ENCODE measurements at places on chromosomes 1 and 21.

GRCh38 chr1:10904396-10905358 is 107.8 kb upstream of the TARDBP start:
- H3K27me3 ChIP-seq = no peaks in the 10 kb centered on the region
- H3K4me3 ChIP-seq = no peak overlapping the region
- H3K27ac ChIP-seq = peak overlapping the region; percentile 76
- no peaks in the 10 kb centered on the region for H3K36me3 ChIP-seq
- peak; percentile 45 for DNase-seq

- H3K4me3 ChIP-seq = no peak overlapping the region
- no peak overlapping the region for H3K27ac ChIP-seq
- no peak for DNase-seq
- H3K4me1 ChIP-seq = peaks cover 5% of the 10 kb centered on the region
Observed at GRCh38 chr1:94790670-94791069, 29.5 kb upstream of the SLC44A3 start.

- no peaks in the 10 kb centered on the region for H3K27me3 ChIP-seq
- no peak for DNase-seq
- H3K4me3 ChIP-seq = no peak overlapping the region
- H3K36me3 ChIP-seq = no peaks in the 10 kb centered on the region
- no peaks in the 10 kb centered on the region for H3K4me1 ChIP-seq
Observed at GRCh38 chr1:3504151-3504821, 49.8 kb downstream of the ARHGEF16 start.

GRCh38 chr21:17900990-17901385 is 81.8 kb upstream of the C21orf91 start:
- H3K4me1 ChIP-seq = peaks cover 13% of the 10 kb centered on the region
- no peaks in the 10 kb centered on the region for H3K27me3 ChIP-seq
- no peak for DNase-seq
- peaks cover 17% of the 10 kb centered on the region for H3K36me3 ChIP-seq
- H3K27ac ChIP-seq = peak overlapping the region; percentile 49

- no peak for DNase-seq
- H3K4me1 ChIP-seq = peaks cover 27% of the 10 kb centered on the region
- H3K27me3 ChIP-seq = peaks cover 42% of the 10 kb centered on the region
Observed at GRCh38 chr1:112712701-112713128, 2.4 kb downstream of the PPM1J start.

GRCh38 chr1:210234329-210234757 is 1.7 kb downstream of the SERTAD4 start:
- H3K4me1 ChIP-seq = peaks cover 1% of the 10 kb centered on the region
- H3K27me3 ChIP-seq = peaks cover 81% of the 10 kb centered on the region
- no peaks in the 10 kb centered on the region for H3K36me3 ChIP-seq

DNA sequence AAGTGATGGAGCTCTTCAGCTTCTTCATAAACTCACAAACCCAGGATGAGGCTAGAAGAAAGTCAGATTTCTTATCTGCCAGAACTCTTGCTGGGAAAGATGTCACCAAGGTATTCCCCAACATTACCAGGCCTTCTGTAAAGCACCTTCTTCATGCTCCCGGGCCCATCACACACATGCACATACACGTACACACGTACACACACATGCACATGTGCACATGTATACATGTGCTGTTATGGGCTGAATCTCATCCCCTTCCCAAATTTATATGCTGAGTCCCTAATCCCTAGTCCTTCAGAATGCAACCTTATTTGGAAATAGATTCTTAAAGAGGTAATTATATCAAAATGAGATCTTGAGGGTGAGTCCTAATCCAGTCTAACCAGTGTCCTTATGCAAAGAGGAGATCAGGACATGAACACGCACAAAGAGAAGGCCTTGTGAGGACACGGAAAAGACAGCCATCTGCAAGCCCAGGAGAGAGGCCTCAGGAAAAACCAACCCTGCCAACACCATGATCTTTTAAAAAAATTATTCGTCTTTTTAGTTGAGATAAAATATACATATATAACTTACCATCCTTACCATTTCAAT is 76.4 kb upstream of the LYST start:
- no peaks in the 10 kb centered on the region for H3K27me3 ChIP-seq
- no peak overlapping the region for H3K27ac ChIP-seq
- no peak overlapping the region for H3K4me3 ChIP-seq
- H3K36me3 ChIP-seq = peaks cover 5% of the 10 kb centered on the region
- H3K4me1 ChIP-seq = peaks cover 33% of the 10 kb centered on the region

- no peaks in the 10 kb centered on the region for H3K27me3 ChIP-seq
- H3K36me3 ChIP-seq = peaks cover 50% of the 10 kb centered on the region
- peaks cover 40% of the 10 kb centered on the region for H3K4me1 ChIP-seq
- peak overlapping the region; percentile 91 for H3K4me3 ChIP-seq
Observed at GRCh38 chr21:37220433-37220980, 46.6 kb downstream of the VPS26C start.

DNA sequence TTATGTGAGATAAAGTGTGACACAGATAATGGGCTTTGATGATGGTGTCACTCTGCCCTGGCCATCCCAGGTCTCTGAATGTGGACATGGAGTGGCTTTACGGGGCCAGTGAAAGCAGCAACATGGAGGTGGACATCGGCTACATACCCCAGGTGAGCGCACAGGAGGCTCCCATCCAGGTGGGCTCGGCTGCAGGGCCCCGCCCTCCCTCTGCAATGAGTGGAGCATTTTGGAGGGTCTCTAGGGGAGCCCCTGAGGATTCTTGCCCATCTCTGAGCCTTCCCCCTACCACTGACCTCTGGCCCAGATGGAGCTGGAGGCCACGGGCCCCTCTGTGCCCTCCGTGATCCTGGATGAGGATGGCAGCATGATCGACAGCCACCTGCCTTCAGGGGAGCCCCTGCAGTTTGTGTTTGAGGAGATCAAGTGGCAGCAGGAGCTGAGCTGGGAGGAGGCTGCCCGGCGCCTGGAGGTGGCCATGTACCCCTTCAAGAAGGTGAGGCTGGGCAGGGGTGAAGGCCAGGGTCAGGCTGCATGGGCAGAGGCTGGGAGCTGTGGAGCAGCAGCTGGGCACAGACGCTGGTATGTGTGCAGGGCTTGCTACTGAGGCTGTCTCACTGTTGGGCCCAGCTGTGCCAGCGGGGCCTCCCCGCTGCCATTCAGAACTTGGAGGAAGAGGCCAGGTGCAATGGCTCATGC is 8.2 kb upstream of the MTFR1L start:
- H3K4me1 ChIP-seq = no peaks in the 10 kb centered on the region
- H3K27me3 ChIP-seq = no peaks in the 10 kb centered on the region
- no peak overlapping the region for H3K4me3 ChIP-seq
